ENCODE measurements at places on chromosomes 5 and 9.

DNA sequence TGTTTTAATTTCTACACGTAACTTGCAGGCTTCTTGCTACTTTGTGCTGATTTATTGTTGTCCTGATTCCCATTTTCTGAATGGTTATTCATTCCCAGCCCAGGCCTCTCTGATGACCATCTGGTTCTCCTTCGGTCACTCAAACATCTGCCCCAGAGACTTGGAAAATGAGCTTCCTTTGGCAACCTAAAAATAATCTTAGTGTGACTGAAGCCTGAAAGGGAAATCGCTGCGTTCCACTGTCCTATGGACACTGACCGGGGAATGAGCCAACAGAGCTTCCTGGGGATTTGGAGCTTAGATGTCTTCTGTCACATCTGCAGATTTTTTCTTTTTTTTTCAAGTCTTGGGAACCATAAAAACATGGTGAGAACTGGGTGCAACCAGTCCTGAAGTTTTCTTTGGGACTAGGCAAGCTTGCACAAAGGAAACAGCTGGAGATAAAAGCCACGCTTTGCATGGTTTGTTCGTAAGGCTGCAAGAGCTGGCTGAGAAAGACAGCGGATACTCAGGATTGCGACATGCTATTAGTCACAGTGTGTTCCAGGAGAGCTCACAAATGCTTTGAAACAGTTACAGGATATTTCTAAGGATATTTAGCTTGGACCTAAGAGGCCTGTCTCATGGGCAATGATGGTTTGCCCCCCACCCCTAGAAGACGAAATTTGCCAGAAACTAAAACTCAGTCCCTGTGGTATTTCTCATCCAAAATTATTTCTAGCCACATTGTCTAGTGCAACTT is 146.2 kb downstream of the GOLPH3 start:
- DNase-seq = no peak

DNA sequence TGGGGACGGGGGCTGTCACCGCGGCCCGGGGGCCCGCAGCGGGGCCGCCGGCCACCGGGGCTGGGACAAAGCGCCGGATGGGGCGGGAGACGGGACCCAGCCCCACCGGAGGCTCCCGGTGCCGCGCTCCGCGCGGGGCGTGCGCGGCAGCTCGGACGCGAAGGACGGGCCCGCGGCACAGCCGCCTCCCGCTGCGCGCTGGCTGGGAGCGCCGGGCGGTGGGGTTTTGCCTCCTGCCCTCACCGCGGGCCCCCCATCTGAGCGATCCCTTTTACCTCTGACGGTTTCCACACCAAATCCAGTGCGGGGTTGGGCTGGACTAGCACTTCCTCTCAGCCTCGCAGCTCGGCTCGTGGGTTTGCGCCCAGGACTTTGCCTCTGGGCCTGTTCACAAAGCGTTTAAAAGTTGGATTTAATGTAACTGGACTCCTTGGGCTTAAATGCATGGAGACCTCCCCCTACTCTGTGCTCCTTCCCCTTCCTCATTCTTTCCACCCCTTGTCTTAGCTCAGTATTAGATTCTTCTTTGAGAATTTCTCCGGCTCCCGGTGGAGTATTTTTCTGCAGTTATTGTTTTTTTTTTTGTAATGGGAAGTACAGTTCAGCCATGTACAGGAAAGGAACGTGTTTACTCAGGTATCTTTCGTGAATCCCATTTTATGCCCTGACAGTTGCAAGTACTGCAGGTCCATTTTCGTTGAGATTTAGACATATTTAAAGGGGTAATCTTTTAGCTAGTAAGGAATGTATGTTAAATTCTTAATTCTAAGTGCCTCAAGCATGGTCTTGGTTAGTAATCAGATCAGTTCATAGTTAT is 691 bp downstream of the FCHO2 start:
- DNase-seq = peak; percentile 9

DNA sequence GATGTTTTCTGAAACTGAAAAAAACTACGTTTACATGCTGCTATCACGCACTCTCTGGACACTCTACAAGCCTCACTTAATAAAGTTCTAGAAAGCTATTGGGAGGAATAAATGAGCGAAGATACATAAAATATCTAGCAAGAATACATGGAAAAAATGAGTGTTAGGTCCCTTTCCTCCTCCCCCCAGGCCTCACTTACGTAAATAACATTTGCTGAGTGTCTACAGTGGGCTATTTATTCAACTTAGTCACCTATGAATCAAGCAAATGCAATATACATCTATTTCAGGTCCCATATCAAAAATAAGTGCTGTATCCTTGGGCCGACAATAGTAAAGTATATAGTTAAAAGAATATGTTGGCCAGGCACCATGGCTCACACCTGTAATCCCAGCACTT is 62.5 kb downstream of the FRMD3 start:
- DNase-seq = no peak

DNA sequence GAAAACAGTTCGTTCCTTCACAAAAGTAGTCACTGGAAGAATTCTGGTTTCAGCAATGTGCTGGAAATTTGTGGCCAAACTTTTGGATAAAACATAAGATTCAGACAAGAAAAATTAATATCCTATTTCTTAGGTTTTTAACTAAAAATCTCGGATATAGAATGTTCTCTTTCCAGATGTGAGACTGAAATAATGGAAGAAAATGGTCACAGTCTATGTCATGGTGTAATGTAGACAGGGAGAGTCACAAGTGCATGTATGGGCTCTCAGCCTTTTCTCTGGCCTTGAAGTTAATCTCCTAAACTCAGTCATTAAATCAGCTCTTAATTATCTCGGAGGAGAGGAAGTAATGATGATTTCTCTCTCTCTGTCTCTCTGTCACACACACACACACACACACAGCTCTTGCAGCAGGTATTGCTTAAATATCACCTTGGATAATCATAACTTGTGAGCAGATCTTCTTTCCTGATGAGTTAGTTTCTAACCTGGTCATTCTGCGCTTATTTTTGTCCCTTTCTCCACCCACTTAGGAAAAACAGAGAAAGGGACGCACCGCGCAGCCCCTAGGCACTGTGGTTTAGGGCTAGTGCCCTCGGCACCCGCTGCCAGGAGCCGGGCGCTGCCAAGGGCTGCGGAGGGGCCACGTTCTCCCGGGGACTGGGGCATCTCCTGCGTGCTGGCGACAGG is 672 bp upstream of the ITGA2 start:
- DNase-seq = no peak

DNA sequence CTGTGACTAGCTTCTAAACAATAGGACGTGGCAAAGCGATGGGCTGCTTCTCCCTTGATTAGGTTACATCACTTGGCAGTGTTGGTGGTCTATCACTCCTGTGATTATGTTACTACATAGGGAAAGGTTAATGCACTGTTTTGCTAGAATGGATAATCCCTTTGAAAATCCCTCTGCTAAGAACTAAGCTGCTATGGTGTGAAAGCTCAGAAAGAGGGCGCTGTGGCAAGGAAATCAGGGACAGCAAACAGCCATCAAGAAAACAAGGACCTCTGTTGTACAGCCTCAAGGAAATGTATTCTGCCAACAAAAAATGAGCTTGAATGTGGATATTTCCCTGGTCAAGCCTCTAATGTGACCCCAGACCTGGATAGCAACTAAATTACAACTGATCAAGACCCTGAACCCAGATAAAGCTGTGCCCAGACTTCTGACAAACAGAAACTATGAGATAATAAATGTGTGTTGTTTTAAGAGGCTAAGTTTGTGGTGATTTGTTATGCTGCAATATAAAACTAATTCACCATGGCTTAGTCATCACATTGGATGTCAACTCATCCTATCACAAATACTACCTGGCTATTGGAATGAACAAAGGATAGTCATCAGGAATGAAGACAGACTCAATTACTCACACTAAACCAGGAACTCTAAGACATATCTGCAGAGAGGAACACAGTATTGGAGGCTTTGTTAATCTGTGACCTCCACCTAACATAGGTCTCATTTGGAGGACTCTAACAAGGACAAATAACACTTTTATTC is 1215.9 kb downstream of the EFNA5 start:
- DNase-seq = no peak

GRCh38 chr5:178426326-178427130 is 163.7 kb downstream of the COL23A1 start:
- DNase-seq = no peak

Data from activated CD4-positive, alpha-beta T cell treated with anti-CD3 and anti-CD28 coated beads for 1 hour (primary cell).